Muscle of back (tissue), 13 donors: ENCODE measurements at places on chromosomes 1 and 21.

GRCh38 chr1:192272732-192273131 lies 44.1 kb upstream of the RGS21 start:
- no peak for DNase-seq

GRCh38 chr1:21050031-21050430 lies 126.7 kb downstream of the EIF4G3 start:
- DNase-seq, result no peak

DNA sequence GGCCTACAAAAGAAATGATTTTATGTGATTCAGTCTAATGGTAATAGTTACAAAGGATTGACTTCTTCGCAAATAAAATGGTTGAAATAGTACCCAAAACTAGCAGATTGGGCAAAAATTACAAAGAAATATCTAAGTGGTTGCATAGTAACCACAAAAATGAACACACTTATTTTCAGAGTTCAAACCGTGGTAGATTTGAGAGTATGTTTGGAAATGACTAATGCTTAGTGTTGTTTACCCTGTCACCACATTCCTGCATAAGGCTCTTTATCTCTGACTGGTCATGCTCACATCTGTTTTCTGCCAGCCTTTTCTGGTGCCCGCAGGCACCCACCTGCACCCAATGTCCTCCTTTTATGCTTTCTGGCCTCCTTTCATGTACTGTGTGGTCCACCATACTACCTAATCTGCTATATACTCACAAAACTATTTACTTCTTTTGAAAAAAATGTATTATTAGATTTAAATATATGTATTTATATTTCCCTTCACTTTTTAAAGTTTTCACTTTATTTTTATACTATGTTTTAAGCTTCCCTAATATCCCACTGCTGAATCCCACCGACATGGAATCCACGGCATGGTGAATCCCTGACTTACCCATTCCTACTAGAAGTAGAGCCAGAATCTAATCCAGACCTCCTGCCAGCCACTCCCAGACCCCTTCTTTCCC lies 30.3 kb downstream of the PTPRC start:
- no peak for DNase-seq

DNA sequence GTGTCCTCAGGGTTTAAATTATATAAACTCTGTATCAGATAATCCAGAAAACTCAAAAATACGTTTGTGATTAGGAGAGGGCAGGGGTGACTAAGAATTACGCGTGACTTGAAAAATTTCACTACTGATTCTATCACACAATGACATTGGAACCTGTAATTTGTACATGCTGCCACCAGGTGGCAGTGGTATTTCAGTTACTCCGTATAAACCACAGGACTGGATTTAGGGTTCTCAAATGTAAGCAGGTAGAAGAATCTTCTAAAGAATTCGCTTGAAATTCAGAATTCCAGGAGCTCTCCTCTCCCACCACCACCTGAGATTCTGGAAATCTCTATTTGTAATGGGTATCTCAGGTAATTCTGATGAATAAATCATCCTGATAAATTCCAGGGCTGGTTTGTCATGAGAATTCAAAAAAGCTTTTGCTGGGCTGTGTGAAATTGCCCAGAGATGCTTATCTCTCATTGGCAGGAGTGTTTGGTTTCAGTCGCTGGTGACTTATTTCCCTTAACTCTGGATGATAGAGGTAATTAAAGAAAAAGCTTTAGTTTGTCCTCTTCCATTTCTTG lies 1.7 kb upstream of the KRTAP7-1 start:
- no peak for DNase-seq

DNA sequence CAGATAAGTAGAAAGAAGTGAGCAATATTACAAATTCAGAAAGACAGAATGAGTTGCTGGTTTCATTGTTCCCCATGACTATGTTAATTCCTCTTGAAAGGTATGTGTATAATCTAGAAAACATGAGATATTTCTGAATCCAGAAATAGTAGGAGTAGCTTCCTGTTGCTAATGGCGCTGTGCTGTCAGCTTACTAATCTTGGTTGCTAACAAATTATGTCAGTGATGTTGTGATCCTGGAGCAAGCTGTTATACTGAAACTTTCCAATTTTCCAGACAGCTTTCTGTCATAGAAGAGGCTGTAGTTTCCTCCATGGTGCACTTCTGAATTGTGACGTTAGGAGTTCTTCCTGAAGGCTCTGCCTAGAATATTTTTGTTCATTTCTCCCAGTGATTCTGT lies 372.3 kb downstream of the USP25 start:
- DNase-seq, result no peak

DNA sequence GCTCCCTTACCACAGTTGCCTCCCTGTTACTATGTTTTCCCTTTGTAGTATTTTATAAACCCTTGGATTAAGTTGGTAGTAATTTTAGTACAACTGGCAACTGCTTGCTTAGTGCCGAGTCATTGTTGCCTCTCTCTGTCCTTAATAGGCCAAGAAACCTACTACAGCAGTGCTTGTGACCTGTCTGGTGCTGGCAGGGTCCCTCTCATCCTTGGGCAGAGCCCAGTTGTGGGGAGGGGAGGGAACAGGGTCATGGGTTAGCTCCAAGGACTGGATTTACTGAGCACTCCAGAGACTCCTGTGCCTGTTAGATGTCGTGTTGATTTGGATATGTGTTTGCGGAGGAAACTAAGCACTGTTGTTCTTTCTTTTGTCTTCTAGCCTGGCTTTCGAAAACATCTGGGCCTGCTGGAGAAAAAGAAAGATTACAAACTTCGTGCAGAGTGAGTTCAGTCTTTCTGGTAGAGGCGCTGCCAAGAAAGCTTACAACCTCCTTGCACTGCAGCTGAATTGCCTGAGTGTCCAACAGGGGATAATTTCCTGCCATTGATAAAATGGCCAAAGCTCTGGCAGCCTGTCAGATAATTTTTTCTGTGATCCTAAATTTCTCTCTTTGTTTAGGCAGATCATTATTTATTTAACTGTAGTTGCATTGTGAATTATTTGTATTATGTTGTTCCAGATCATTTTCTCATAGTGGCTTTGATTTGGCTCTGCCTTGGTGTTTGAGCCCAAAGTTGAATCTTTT lies 3.6 kb downstream of the UTP11 start:
- peak; percentile 83 for DNase-seq

- no peak for DNase-seq
Observed at GRCh38 chr1:92993581-92993980, 32.3 kb upstream of the DIPK1A start.

- DNase-seq, result no peak
Observed at GRCh38 chr1:229953736-229954326, 113.2 kb upstream of the GALNT2 start.

DNA sequence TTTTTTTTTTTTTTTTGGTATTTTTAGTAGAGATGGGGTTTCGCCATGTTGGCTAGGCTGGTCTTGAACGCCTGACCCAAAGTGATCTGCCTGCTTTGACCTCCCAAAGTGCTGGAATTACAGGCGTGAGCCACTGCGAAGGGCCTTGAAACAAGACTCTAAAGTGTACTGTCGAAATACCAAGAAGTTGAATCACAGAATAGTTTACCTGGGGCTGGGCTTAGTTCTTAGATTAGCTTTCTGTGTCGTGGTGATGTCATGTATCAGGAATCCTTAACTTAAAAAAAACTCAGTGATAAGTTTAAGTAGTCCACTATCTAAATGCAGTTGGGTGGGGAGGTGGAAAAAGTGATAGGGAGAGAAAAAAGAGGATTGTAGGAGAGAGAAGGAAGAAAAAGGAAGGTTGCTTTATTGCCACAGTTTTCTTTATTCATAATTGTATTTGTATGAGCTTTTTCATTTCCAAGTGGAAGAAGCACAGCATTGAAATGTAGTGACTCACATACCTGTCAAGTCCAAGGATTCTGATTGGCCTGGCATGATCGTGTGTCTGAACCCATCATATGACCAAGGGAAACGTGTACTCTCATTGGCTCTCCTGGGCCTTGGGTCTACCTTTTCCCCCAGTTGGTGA lies 13.4 kb downstream of the ITSN1 start:
- no peak for DNase-seq

DNA sequence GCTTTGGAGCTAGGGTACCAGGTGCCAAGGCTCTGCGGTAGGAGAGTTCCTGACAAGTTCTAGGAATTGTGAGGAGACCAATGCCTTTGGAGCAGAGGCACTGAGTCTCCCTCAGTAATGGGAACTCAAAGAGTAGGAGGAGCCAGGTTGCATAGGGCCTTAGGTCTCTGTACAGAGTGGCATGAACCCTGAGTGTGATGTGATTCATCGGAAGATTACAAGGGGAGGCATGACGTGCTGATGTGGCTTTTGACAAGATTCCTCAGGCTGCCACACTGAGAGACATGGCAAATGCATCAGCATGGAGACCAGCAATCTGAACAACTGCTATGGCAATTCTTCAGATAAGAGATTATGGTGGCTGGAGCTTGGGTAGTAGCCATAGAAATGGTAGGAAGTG lies 94.6 kb upstream of the SLC44A3 start:
- no peak for DNase-seq

GRCh38 chr1:5161372-5161771 lies 507.0 kb downstream of the AJAP1 start:
- no peak for DNase-seq

GRCh38 chr1:200184196-200184595 lies 156.7 kb downstream of the NR5A2 start:
- DNase-seq, result peak; percentile 51

DNA sequence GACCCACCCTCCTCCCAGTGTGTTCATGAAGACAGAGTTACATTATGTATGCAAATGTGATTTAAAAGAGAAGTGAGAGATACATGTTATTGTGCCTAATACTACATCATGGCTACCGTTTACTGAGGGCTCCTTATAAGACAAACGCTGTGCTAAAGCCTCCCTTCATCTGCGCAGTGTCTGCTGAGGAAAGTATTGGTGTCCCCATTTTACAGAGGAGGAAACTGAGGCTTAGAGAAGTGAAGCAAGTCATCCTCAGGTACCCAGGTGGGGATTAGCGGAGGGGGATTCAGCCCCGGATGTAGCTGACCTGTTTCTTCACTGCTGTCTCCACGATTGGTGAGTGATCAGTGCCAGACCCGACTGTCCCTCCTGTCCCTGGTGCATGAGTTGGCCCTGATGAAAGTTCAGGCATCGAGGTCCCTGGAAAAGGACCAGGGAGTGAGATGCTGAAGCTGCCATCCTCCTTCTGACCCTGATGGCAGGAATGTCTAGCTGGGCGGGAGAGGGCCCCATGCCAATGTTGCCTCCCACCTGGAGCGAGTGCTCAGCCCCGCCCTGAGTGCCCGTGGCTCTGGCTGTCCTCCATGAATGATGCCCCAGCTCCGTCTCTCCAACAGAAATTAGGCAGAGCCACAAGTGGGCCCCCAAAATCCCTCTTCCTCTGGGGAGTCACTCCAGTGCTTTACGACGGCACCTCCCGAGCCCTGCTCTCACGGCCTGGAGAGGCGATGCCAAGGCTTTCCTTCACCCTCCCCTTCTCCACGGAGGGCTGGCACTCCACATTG lies 204.7 kb downstream of the KAZN start:
- DNase-seq, result no peak

DNA sequence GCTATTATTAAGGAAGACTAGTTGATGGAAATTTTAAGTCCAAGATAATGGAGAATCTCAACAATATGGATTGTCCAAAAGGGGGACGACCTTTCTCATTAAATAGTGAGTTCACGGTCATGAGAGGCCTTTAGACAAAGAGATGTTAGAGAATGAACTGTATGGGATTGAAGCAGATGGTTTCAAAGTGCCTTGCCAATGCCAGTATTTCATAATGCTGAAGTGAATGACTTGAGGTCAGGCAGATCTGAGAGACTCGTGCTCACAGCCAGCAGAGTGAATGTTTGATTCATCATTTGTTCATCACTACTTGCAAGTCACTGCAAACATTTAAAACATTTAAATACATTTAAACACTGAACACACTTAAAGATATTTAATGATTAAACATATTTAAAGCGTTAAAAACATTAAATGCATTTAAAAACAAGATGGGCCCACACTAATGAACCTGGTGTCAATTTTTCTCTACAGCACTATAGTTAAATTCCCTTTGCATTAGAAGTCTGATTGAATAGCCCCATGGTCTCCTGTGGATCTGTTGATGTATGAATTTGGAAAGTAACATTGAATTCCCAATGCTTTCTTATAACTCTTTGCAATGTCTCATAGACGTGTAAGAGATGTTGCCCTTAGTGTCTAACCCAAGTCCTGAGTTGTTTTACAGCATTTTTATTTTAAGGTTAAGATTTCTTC lies 80.7 kb downstream of the TGFB2 start:
- no peak for DNase-seq
